ENCODE measurements at places on chromosomes 4 and X.
A peak's percentile ranks its signal among the peaks of the same experiment; 100 is the strongest.

DNA sequence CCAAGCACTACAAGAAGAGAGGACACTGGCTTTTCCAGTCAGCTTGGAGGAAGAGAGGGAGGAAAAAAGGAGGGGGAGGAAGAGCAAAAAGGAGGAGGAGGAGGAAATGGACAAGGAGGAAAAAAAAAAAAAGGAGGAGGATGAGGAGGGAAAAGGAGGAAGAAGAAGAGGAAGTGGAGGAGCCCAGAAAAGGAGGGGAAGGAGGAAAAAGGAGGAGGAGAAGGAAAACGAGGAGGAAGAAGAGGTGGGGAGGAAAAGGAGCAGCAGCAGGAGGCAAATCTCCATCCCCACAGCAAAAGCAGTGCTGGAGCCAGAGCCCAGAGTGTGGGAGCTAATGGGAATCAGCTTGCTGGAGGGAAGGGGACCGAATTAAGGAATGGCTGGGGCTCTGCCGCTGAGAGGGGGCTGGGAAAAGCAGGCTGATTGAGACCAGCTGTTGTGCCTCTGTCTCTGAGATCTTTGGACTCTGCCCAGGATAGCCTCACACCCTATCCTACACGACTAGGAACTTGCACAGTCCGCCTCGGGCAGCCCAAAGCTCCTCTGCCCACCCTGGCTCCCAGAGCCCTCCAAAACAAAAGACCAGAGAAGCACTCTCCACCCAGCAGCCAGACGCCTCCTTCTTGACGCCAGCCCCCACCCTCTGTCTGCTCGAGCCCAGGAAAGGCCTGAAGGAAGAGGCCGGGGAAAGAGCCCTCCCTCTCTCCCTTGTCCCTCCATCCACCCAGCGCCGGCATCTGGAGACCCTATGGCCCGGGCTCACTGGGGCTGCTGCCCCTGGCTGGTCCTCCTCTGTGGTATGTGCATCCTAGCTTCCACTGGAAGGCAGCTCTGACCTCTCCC is at the start of gene XPNPEP2:
XPNPEP2 (plus strand) TSS at position 514 of the 843 bp plus-strand sequence; CDS start at position 749, 235 bp downstream.
- peak; percentile 67 for DNase-seq

GRCh38 chr4:111064342-111064993 is 441.6 kb upstream of the PITX2 start:
- peak; percentile 92 for DNase-seq

DNA sequence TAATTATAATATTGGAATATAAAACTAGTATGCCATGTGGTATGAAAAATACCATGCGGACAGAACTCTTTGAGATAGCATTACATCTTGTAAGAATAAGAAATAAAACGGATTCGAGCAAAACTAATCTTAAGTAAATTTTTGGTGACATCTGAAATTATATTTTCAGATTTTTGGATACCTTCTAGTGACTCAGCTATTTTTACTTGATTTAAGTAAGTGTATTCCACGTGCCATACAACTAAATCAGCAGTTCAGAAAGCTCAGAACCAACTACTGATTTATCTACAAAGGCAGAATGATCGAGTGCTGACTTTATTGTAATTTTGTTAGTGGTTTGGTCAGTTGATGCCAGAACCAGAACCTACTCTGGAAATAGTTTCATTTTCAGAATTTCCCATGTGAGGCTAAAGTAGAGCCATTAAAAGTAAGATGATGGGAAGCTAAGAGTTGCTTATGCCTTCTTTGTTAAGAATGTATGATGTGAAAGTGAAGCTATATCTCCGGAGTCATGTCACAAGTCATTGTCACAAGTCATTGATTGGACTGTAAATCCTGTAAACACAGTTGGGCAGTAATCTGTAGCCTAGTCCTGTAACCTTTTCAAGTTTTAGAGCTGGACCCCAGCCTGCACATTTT is 4.0 kb downstream of the ING2 start:
- DNase-seq: no peak

DNA sequence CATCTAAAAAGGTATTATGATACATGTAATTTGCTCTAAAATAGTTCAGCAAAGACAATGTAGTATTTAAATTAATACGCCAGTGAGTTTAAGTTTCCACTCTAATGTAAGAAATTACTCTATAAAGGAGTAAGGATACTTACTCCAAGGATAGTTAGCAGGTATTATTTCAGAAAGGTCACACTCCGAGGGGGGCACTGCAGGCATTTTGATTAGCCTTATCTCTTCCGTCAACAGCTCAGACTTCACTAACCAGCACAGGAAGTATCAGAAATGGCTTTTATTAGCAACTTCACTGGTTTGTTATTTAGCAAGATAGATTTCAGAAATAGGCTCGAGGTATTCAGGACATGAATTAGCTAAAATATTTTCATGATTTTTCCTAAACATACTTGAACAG is 127.0 kb downstream of the COX18 start:
- DNase-seq: no peak

- DNase-seq: no peak
These were observed 23.3 kb upstream of the LEF1 start for GRCh38 chr4:108192056-108192455.

DNA sequence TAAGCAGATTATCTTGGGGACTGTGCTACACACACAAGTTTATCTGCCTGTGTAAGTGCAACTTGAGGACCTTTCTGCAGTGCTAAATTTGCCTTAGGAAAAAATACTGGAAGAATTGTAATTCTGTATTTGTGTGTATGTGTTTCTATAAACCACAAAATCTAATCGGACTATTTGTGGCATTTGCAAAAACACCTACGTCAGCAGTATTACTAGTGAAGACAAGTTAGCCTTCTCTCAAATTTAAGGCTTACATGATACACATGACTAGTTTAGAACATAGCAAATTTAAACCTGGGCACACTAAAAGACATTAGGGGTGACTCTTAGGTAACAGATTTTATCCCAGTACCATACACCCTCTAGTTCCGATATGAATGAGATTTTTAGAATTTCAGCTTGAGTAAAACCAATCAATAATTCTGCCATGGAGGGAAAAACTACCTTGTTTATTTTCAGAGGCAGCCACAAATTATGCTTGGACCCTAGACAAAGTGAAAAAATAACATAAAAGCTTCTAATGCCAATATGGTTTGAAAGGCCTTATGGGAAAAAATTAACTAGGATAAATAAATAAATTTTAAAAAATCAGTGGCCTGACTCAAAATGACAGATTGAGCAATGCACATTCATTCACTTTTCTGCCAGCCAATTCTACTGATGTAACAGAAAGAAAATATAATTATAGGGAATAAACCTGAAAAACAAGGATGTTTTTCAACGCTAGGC is 176.4 kb downstream of the SNCA start:
- peak; percentile 5 for DNase-seq

- DNase-seq: no peak
These were observed 38.8 kb downstream of the MTM1 start for GRCh38 chrX:150607201-150607600.

GRCh38 chr4:8212622-8213021 is 13.5 kb downstream of the SH3TC1 start:
- no peak for DNase-seq

GRCh38 chr4:5385741-5386311 is 322.5 kb downstream of the EVC2 start:
- DNase-seq: no peak
